Hematopoietic multipotent progenitor cell (in vitro differentiated cells): ENCODE measurements at places on chromosomes 13 and 19.
A peak's percentile ranks its signal among the peaks of the same experiment; 100 is the strongest.

DNA sequence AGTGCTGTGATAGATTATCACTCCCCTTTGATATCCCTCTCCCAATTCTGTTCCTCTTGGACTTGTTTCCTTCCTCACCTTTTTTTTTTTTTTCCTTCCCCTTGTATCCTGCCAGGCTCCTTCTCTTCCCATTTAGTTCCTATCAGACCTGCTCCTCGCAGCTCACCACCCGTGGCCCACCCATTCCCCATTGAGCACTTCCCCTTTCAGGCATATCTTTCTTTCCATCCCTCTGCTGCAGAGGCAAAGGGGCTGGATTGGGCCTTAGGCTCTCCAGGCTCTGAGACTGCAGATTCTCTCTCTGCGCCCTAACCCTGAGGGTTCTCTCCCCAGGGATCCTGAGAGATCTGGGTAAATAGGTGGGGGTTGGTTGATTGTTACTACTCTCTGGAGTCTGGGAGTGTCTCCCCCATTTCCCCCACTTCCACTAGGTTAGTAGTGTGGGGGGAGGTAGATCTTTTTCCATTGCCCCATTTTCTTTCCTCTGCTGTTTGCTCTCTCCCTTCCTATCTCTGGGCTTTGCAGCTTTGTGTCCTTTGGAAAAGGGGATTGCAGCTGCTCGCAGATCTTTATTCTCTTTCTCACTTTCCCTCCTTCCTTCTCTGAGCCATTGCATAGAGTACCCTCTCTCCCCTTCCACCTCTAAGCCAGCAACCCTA lies 2.3 kb downstream of the ARHGAP35 start:
- DNase-seq = no peak

DNA sequence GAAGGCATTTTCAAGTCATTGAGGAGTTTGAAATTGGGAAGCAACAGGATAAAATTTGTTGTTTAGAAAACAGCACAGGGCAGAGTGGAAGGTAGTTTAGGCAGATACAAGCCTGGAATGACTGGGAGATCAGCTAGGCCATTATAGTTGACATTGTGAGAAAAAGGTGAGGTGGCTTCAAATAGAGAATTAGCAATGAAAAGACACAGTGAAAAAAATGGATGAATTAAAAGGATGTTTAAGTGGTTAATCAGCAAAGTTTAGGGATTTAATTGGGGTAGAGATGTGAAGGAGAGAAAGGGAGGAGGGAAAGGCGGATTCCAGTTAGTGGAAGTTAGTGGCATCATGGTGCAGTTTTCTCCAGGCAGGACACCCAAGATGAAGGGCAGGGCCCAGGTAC lies 570.5 kb upstream of the GPC6 start:
- DNase-seq = no peak

DNA sequence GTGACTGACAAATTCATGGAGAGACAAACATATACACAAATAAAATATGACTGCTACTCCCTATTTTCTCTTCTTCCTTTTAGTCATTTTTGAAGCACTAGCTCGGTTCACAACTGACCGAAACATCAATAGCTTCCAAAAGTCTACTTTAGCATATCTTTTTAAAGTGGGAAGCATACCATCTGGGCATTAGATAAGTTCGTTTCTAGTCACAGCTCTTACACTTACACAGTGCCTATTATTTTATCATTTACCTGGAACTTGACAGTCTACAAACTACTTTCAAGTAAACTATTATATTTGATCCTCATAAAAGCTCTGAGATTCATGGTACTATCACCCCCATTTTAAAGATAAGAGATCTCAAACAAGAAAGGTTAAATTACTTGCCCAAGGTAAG lies 458.5 kb downstream of the LMO7 start:
- DNase-seq = no peak

- no peak for DNase-seq
Measured at GRCh38 chr13:109166804-109167203, 537.4 kb downstream of the MYO16 start.

DNA sequence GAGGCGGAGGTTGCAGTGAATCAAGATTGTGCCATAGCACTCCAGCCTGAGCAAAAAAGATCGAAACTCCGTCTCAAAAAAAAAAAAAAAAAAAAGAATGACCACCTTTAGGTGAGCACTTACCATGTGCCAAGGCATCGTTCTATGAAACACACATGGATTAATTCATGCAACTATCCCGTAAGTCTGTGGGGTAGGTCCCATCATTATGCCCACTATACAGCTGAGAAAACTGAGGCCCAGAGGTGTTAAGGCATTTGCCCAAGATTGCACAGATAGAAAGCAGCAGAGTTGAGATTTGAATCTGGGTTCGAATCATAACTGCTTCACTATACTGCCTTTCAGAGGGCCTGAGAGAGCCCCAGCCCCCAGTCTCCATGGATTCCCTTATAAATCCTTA lies 2.3 kb downstream of the GMFG start:
- DNase-seq = no peak

GRCh38 chr19:31535691-31536460 lies 186.6 kb upstream of the TSHZ3 start:
- no peak for DNase-seq

DNA sequence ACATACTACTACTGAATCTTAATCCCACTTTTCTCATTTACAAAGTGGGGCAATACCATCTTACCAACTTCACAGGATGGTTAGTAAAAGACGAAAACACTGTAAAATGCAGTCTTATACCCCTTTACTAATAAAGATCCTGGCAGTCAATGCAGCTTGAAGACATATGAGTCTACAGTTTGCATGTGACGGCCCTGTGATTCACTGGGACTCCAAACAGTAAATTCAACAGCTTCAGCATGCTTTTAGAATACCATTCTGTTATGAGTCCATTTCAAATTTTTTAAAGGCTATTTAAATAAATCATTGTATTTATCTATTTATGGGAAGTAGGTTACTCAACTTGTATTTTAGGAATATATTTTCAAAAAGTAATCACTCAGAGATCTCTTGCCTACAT lies 629.1 kb downstream of the LIG4 start:
- no peak for DNase-seq

GRCh38 chr13:39217471-39217870 lies 179.2 kb downstream of the NHLRC3 start:
- DNase-seq = no peak

DNA sequence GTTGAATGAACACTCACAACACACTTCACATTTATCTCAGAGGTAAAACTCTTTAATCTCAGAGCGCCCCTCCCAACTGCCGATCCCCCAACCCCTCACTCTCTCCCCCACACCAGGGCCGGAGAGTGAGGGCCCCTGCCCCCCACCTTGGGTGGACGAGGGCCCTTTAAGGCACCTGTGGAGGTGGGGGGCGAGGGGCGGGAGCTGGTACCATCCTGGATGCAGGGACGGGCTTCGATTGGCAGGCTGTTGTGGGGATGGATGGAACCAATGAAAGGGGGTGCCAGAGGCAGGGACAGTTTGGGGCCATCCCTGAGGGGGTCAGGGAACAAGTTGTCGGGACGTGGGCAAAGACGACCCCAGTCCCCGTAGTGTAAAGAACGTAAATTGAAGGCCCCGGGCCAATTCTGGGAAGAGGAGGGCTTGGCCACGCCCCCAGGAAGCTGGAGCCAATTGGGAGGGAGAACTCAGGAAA lies 1.7 kb upstream of the PNKP start:
- no peak for DNase-seq

DNA sequence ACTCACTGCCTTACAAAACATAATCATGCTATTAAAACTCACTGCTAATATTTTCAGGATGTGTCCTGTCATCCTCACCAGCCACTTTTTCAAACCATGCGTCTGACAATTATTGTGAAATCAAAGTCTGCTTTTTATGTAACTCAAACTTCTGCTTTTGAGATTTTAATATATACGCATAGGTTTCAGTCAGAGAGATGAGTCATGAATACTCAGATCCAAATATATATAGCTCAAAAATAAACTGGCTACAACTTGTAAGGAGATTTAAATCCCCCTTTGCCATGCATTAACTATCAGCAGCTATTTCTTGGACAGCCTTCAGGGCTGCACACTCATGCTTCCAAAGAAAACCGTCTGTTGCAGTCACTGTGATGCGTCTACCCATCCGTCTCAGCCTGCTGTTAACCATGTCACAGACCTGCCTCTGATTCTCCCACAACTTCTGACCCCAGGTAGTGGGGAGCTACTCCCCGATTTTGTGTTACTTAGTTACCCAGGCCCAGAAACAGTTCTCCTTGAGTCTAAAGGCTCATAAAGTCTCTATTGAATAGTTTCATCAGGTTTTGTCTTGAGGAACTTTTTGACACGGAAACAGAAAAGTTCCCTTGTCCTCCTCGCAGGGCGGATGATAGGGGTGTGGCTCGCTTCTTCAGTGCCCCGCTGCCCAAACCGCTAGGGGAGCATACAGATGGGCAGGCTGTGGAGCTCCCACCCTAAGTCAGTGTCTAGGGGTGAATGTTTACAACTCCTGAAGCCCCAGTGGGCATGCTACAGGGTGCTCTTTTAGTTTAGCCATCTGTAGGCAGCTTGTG lies 33.8 kb upstream of the SGCG start:
- DNase-seq = peak; percentile 64

- DNase-seq = no peak
Measured at GRCh38 chr19:38079926-38080380, 144.1 kb downstream of the DPF1 start.

GRCh38 chr13:107185889-107186288 lies 618.0 kb upstream of the ARGLU1 start:
- no peak for DNase-seq

GRCh38 chr13:50609011-50609410 lies 234.5 kb downstream of the DLEU7 start:
- DNase-seq = no peak

DNA sequence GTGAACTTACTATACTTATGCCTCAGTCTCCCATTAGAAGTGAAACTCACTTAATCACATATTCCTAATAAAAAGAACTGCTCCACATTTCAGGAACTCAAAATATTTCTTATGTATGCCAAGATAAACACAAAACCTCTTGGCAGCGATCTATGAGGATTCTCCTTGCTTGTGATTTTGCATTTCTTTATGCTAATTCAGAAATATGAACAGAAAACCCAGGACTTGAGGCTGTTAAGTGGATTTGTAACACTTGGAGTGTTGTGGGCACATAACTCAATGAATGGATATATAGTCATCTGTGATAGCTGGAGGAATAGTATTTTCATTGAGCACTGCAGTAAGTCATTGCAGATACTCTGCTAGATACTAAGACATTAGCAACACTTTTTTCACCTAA lies 5.6 kb upstream of the KATNAL1 start:
- no peak for DNase-seq

GRCh38 chr19:30411714-30412113 lies 39.5 kb downstream of the ZNF536 start:
- DNase-seq = no peak

DNA sequence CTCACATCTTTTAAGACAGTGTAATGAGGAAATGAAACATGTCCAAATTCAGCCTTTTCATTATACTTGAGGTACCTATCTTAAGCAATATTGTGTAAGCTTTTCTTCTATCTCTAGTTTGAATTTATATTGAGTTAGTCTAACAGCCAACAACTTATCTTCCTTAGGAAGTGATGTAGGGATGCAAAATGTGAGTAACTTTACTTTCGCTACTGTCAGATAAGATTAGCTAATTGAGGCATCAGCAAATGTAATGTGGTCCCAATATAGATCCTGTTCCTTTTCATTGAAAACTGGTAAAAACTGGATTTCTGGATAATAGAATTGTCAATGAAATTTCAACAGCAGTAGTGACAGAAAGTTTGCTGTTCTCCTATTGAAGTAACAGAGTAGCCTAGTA lies 902.2 kb downstream of the GPC5 start:
- DNase-seq = no peak

DNA sequence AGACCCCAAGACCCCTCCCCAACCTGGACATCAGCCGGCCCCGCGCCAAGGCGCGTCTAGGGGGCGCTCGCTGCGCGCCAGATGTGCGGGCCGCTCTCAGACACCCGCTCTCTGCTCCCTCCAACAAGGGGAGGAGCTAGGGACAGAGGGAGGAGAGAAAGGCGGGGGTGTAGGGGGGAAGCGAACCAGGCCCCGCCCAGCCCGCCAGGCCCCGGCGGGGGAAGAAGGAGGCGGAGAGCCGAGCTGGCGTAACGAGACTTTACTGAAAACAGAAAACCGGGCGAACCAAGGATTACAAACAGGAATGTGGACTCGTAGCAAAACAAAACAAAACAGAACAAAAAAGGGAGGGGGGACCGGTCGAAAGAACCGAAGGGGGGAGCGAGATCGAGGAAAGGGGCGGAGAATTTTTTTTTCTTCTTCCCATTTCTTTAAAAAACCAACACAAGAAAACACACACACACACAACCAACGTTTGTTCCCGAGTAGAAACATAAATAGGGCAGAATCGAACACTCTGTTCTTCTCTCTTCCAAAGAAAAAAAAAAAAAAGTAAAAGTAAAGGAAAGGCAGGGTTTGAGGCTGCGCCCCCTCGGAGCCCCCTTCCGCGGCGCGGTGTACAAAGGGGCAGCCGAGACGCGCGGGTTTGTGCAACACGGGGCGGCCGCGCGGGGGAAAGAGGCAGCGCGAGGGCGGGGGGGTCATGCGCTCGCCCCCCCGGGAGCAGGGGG lies 1.7 kb downstream of the JUND start:
- peak; percentile 89 for DNase-seq

- no peak for DNase-seq
Measured at GRCh38 chr19:4061683-4062418, 4.8 kb downstream of the ZBTB7A start.

GRCh38 chr13:111913761-111914140 lies 153.2 kb upstream of the SOX1 start:
- no peak for DNase-seq

DNA sequence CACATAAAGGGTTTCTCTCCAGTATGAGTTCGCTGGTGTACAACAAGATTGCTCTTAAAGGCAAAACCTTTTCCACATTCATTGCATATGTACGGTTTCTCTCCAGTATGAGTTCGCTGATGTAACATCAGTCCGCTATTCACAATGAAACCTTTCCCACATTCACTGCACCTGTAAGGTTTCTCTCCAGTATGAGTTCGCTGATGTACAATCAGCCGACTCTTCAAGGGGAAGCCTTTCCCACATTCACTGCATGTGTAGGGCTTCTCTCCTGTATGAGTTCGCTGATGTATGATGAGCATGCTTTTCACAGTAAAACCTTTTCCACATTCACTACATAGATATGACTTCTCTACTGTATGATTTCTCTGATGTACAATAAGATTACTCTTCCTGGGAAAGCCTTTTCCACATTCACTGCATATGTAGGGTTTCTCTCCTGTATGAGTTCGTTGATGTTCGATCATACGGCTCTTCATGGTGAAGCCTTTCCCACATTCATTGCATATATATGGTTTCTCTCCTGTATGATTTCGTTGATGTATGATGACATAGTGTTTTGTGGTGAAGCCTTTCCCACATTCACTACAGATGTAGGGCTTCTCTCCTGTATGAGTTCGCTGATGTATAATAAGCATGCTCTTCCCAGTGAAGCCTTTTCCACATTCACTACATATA lies 6.0 kb upstream of the ZNF614 start:
- DNase-seq = no peak

GRCh38 chr19:58182577-58182988 lies 278 bp upstream of the ZNF274 start:
- no peak for DNase-seq

GRCh38 chr13:66117563-66117962 lies 1112.6 kb downstream of the PCDH9 start:
- no peak for DNase-seq

GRCh38 chr19:9073806-9074205 lies 13.1 kb upstream of the OR1M1 start:
- DNase-seq = no peak

- DNase-seq = no peak
Measured at GRCh38 chr19:1844513-1845124, 3.7 kb downstream of the REXO1 start.
